ENCODE measurements at places on chromosomes 16 and 17.

DNA sequence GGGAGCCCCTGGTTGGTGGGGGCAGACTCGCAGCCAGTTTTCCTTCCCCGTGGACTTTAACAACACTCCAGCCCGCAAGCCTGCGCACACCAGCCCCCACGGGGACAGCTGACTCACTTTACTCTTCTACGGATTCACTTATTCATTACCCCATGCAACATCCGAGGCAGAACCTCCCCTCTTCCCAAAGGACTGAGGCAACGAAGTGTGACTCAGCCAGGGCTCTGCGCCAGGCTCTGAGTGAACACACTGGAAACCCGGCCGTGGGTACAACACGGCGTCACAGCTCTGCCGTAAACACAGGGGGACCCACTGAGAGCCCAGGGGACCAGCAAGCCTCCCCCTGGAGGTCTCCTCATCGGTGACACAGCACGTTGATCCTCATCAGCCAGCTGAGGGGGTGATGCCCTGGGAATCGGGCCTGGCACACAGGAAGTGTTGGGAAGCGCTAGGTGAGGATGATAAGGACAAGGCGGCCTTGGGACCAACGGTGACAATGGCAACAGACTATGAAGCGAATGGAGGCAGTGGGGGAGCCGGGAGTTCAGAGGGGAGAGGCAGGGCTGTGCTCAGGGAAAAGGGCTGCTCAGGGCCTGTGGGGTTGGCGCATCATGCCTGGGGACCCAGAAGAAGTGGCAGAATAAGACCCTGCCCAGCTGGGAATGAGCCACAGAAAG lies 14.6 kb downstream of the COTL1 start:
- DNase-seq: peak; percentile 28

DNA sequence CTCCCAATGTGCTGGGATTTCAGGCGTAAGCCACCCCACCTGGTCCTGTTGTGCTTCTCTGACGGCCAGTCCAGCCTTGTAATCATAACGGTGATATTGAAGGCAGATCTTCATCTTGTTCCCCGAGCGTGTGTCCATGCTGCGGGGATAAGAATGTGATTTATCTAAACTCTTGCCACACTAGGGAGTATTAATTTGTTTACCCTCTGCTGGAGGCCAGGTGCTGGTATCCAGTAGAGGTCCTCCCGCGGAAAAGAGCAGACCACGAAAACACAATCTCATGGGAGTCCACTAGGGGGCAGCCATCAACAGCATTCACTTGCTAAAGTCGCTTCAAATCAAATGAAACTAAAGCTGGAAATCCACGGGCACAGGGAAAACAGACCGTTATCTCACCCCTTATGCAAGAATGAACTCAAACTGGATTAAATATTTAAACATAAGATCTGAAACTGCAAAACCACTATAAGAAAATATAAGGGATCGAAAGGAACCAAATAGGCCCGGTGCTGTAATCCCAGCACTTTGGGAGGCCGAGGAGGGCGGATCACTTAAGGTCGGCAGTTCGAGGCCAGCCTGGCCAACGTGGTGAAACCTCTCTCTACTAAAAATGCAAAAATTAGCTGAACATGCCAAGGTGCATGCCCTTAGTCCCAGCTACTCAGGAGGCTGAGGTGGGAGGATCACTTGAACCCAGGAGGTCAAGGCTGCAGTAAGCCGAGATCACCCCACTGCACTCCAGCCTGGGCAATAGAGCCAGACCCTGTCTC lies 22.3 kb upstream of the RBBP6 start:
- DNase-seq: peak; percentile 43

- no peak for DNase-seq
These were observed 5.3 kb downstream of the FAM234A start for GRCh38 chr16:239948-240277.

DNA sequence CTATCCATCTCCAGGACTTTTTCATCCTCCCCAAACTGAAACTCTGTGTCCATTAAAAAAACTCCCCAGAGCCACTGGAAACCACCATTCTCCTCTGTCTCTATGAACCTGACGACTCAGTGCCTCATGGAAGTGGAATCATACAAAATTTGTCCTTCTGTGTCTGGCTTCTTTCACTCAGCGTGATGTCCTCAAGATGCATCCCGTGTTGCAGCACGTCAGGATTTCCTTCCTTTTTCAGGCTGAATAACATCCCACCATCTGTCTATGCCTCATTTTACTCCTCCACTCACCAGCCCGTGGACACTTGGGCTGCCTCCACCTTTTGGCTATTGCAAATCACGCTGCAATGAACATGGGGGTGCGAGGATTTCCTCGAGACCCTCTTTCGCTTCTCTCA lies 12.6 kb upstream of the ALDH3A1 start:
- DNase-seq: no peak

GRCh38 chr17:1720856-1721386 lies 3.6 kb upstream of the WDR81 start:
- DNase-seq: peak; percentile 48

- DNase-seq: no peak
These were observed 6.7 kb downstream of the SMTNL2 start for GRCh38 chr17:4590981-4591453.

DNA sequence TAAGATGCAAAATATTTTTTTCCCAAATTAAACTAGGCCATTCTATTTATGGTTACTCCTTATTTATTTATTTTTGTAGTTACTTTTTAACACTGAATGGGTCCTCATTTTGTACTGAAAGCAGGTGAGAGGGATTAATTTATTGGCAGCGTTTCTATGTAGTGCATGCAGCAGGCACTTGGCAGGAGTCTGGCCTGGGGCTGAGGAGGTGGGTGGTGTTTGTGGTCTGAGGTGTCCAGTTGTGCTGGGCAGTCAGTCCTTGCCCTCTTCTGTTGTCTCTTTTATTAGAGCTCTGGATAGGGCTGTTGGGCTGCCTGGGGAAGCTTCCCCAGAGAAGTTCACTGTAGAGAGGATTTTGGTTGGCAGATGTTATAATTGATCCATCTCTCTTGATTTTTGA lies 12.7 kb downstream of the SEC14L1 start:
- no peak for DNase-seq

DNA sequence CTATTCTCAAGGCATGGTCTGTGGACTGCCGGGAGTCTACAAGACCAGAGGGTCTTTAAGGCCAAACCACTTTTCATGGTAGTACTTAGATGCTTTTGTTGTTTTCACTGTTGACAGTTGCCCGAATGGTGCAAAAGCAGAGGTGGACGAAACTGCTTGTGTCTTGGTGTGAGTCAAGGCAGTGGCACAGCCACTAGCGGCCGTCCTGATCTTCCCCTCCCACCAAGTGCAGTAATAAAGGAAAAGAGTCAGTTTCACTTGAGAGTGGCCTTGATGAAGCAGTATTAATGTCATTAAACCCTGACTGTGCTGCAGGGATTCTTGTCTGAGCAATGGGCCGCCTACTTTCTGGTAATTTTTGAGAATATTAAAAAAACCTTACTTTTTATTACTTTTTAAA lies 109.1 kb downstream of the PRKCA start:
- no peak for DNase-seq
